ENCODE measurements at places on chromosomes 6 and 20.

DNA sequence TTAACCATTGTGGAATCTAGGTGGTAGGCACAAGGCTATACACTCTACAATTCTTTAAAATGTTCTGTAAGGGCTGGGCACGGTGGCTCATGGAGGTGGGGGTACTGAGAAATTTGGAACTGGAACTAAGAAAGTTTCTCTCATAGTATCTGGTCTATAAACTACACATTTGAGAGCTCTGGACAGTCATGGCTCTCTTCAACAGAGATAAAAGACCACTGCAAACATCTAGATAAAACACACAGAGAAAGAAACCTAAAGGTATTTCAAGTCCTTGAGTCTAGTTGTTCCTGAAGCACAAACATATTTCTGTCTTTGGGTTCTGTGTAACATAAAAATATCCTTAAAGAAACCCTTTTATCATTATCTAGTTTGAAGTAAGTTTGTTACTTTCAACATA is 35.2 kb downstream of the ILRUN start:
- DNase-seq: no peak

GRCh38 chr6:45791211-45792168 is 224.2 kb downstream of the CLIC5 start:
- DNase-seq: no peak

- no peak for DNase-seq
These were observed 9.4 kb upstream of the PLAGL1 start for GRCh38 chr6:144017166-144018094.

GRCh38 chr20:16777126-16777525 is 29.0 kb downstream of the OTOR start:
- no peak for DNase-seq

GRCh38 chr6:18388271-18388670 is 1.1 kb downstream of the RNF144B start:
- DNase-seq: no peak

DNA sequence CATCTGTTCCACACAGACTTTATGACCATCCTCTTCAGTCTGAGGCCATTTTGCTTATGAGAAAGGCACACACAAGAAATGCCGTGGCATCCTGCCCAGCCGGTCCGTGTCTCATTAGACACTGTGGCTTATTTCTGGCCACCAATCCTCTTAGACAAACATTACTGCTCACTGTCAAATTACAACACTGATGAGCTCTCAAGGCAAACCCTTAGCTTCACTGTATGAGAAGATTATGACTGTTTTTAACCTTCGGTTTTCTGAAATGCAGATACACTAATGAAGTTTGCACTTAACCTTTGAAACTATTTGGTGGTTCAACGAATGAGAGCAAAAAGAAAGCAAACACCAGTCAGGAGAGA is 50.5 kb upstream of the DST start:
- no peak for DNase-seq

GRCh38 chr6:105432797-105433196 is 29.9 kb upstream of the PREP start:
- no peak for DNase-seq

GRCh38 chr20:60653111-60653845 is 598.8 kb upstream of the CDH4 start:
- DNase-seq: no peak

DNA sequence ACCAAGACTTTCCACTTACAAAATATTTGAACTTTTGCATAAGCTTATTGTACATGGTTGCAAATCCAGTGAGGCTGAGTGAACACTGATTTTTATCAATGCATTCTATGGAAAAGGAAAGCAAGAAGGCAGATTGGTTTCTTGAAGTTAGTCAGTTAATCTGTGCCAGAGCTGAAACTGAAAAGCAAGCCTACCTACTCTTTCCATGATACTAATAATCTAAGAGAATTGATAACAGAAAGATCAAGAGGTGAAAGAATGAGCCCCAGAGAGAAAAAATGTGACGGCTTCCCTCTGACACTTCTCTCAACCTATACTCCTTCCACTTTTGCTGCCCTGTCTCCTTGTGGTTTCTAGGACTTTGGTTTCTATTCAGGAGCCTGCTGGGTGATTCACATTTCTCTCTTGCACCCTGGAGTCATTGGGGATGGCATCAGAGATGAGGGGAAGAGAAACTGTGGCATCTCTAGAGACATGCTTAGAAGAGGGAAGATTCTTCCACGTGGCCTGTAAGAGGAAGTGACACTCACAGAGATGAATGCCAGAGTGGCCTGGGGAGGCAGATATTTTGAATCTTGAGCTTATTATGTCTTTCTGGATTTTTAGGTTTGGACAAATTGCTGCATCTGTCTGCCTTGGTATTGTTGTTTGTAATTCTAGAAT is 158.6 kb upstream of the RIMS1 start:
- no peak for DNase-seq

- DNase-seq: no peak
These were observed 3.4 kb upstream of the TMEM14C start for GRCh38 chr6:10719296-10719963.

GRCh38 chr6:111215131-111215530 is 127.8 kb downstream of the SLC16A10 start:
- no peak for DNase-seq

DNA sequence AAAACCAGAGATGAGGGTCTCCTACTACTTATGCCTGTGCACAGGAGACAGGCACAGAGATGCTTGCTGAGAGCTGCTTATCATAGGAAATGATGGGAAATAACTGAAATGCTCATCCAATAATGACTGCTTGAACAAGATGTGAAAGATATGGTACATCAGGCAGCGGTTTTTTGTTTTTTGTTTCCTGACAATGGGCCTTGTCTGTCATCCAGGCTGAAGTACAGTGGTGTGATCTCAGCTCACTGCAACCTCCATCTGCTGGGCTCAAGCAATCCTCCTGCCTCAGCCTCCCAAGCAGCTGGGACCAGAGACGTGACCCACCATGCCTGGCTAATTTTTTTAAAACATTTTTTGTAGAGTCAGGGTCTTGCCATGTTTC is 1.2 kb upstream of the RIPOR3 start:
- DNase-seq: no peak
